HFFc6 (cell line): ENCODE measurements at places on chromosomes 3 and 15. TPM values are rescaled to one million over a fixed set of nuclear protein-coding genes. Genes with fewer than 3 reads are reported as not detected.

IFRD2 gene
- 74.5 to 114 TPM (median 79.5 TPM) in 3 replicates for total RNA-seq

HTR3E gene
- not detected in 3 replicates for total RNA-seq

DTX3L gene
- 7.4 to 16.7 TPM (median 9.6 TPM) in 3 replicates for total RNA-seq

TRIM42 gene
- total RNA-seq, result not detected in 3 replicates

CDCP1 gene
- total RNA-seq, result 0.78 to 2.0 TPM (median 1.4 TPM) in 3 replicates

SCN11A gene
- total RNA-seq, result not detected in 3 replicates

HDC gene
- 0.07 TPM in 1 of 3 replicates, not detected in the others for total RNA-seq

MUC13 gene
- total RNA-seq, result 0.39 TPM in 1 of 3 replicates, not detected in the others

ARL6IP5 gene
- total RNA-seq, result 114 to 129 TPM (median 116 TPM) in 3 replicates

HRG gene
- not detected in 3 replicates for total RNA-seq

LRTM1 gene
- total RNA-seq, result not detected in 3 replicates

ZWILCH gene
- 14.5 to 29.3 TPM (median 25.1 TPM) in 3 replicates for total RNA-seq

ARPP21 gene
- not detected in 2 replicates for total RNA-seq

GREM1 gene
- total RNA-seq, result 2,110 to 3,839 TPM (median 2,512 TPM) in 3 replicates

PLA2G4E gene
- total RNA-seq, result not detected in 3 replicates

PPP1R14D gene
- total RNA-seq, result not detected in 3 replicates

WDR93 gene
- not detected in 3 replicates for total RNA-seq

MTFMT gene
- 17.3 to 19.1 TPM (median 18.2 TPM) in 3 replicates for total RNA-seq

PCLAF gene
- total RNA-seq, result 28.3 to 52.4 TPM (median 52.2 TPM) in 3 replicates

SERINC4 gene
- total RNA-seq, result not detected in 2 replicates

CHRNA3 gene
- total RNA-seq, result not detected in 3 replicates

MME gene
- total RNA-seq, result 40.3 to 67.1 TPM (median 44.2 TPM) in 3 replicates

EFCAB12 gene
- 0.07 to 0.11 TPM in 2 of 3 replicates, not detected in the other for total RNA-seq

SSUH2 gene
- 0.20 to 0.33 TPM (median 0.31 TPM) in 3 replicates for total RNA-seq

ATOSA gene
- total RNA-seq, result 23.1 to 28.6 TPM (median 25.6 TPM) in 3 replicates

LHFPL4 gene
- not detected in 3 replicates for total RNA-seq

GOLGA6L22 gene
- not detected in 2 replicates for total RNA-seq

CADPS gene
- not detected in 3 replicates for total RNA-seq

SOX14 gene
- total RNA-seq, result not detected in 3 replicates

SLC6A1 gene
- total RNA-seq, result not detected in 3 replicates

KBTBD13 gene
- total RNA-seq, result not detected in 3 replicates

RLBP1 gene
- total RNA-seq, result not detected in 2 replicates

KIF15 gene
- 5.3 to 9.4 TPM (median 8.3 TPM) in 3 replicates for total RNA-seq

MYO5A gene
- 47.4 to 49.9 TPM (median 48.9 TPM) in 3 replicates for total RNA-seq

COMMD2 gene
- 25.0 to 33.6 TPM (median 32.5 TPM) in 3 replicates for total RNA-seq

OR5AC2 gene
- total RNA-seq, result not detected in 3 replicates

ARIH1 gene
- 155 to 164 TPM (median 162 TPM) in 3 replicates for total RNA-seq

IMPG2 gene
- 0.07 to 0.08 TPM (median 0.07 TPM) in 3 replicates for total RNA-seq

MCF2L2 gene
- 0.14 TPM in 1 of 2 replicates, not detected in the other for total RNA-seq

CALML4 gene
- 0.71 and 1.0 TPM in 2 replicates for total RNA-seq
